Esophagus squamous epithelium (tissue), 5 donors: ENCODE measurements at places on chromosomes 2 and 18.

- no peak for DNase-seq
Measured at GRCh38 chr18:27314996-27315395, 129.9 kb upstream of the CHST9 start.

GRCh38 chr2:8547284-8548064 lies 134.4 kb upstream of the ID2 start:
- no peak for DNase-seq

DNA sequence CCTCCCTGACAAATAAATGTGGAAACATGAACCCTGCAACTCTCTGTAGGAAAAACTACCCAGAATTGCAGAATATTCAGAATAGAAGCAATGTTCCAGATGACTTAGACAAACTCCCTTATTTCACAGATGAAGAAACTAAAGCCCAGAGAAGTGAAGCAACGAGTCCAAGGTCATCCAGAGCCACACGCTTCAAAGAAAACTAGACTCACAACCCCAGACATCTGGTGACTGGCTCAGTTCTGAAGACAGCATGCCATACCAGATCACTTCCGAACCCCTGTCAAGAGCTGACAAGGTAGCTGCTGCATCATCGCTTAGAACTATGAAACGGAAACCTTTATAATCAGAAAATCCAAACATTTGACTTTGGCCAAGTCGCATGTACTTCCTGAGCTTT lies 101.3 kb downstream of the PID1 start:
- no peak for DNase-seq

GRCh38 chr2:143629340-143629739 lies 500.1 kb downstream of the ARHGAP15 start:
- no peak for DNase-seq

GRCh38 chr2:17798338-17798737 lies 17.9 kb upstream of the MSGN1 start:
- DNase-seq, result no peak

- DNase-seq, result no peak
Measured at GRCh38 chr2:22110244-22110651, 986.5 kb downstream of the TDRD15 start.

- no peak for DNase-seq
Measured at GRCh38 chr2:9244985-9245544, 38.5 kb downstream of the ASAP2 start.

DNA sequence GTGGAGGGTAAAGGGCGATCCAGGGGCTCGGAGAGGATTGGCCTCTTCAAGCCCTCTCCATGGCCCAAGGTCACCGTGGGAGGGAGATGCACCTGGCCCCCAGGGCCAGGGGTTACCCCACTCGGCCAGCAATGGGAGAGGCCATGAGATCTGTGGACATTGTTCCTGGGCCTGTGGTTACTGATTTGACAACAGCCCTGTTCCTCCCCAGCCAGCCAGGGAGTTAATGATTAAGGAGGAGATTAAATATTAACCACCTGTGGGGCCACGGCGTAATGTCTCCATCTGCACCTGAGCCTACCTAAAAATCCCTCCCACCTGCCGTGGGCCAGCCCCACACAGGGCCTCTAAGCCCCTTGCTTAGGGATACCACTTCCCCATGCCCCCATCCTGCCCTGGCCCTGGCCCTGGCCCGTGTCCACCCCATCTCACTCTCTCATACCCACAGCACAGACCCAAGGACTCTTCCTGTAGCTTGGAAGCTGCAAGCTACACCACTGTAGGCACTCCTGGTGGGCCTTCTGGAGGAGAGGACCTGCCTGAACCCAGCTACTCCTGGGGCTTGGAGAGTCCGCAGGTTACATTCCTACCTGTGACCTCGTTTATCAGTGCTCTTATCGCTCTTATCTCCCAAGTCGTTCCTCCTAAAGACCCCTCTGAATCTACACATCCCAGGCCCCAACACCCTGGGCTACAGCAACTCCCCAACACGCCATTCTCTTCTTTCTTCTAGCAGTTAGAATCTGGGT lies 32.1 kb downstream of the ZFP36L2 start:
- DNase-seq, result no peak
